ENCODE measurements at places on chromosomes 1 and 21. TPM values are rescaled to one million over a fixed set of nuclear protein-coding genes. Genes with fewer than 3 reads are reported as not detected.

GRCh38 chr21:46423546-46424038 lies 35.1 kb upstream of the DIP2A start:
- no peak for DNase-seq

GRCh38 chr1:89999628-90000027 lies 4.7 kb downstream of the ZNF326 start:
- no peak for DNase-seq

GRCh38 chr1:185058110-185058509 lies 12.8 kb downstream of the RNF2 start:
- DNase-seq, result no peak

DNA sequence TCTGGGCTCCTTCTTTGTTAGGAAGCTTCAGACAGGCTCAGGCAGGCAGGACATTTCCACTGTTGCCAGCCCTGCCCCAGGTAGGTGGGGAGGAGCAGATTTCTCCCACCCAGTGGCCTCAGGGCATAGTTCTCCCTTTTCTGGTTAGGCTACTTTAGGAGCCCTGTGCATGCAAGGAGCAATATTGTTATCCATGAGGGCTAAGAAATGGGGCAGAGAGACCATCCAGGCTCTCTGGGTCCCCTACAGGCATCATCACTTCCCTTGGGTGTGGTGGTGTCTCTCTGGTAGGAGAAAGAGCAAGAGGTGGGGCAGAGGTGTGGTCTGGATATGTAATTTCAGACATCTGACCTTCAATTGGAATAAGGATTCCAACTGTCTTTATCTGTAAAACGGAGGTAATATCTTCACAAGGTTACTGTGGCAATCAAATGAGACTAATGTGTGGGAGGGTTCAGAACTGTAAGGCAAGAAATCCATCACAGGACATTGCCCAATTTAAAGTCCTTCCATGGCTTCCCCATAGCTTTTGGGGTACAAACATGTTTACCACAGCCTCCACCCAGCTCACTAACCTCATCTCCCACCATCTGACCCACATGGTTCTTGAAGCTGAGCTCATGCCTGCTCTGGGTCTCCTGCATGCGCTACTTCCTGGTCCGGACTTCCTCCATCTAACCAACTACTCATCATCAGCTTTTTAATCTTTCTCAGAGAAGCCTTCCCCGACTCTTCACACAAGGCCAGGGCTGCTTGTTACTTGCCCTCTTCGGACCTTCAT lies 26.1 kb downstream of the PCAT6 start:
- DNase-seq, result no peak

The SYT6 gene
- not detected for total RNA-seq
